CD4-positive, alpha-beta T cell treated with Interleukin-1 beta for 1 hour (primary cell): ENCODE measurements at places on chromosomes 5 and 9.

DNA sequence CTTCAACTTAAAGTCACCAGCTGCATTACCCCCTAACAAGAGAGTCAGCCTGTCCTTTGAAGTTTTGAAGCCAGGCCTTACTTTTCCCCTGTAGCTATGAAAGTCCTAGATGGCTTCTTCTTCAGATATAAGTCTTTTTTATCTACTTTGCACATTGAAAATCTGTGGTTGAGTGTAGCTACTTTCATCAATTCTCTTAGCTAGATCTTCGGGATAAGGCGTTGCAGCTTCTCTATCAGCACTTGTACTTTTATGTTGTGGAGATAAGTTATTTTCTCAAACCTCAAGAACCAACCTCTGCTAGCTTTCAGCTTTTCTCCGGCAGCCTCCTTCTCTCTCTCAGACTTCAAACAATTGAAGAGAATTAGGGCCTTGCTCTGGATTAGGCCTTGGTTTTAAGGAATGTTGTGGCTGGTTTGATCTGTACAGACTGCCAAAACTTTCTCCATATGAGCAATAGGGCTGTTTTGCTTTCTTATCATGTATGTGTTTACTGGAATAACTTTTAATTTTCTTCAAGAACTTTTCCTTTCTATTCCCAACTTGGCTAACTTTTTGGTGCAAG, 21.6 kb downstream of the CATSPER3 start:
- DNase-seq = no peak

- DNase-seq = no peak
Measured at GRCh38 chr5:142325725-142326479, 1.1 kb upstream of the SPRY4 start.

DNA sequence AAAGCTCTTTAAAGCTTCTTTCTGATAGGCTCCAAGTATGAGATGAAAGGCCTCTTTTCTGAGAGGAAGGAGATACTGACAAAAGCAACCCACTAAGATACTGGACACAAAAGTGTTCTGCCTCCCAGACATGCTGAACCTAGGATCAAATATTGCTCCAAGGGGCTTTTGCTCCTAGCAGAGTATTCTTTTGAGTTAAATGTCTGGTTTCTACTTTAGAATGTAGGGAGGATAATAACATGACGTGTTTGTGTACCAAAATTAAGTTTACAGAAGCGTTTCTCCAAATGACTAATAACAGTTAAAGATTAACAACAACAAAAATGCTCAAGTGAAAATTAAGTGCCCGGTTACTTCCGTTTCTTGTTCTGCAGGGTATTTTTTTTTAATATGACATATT, 2293.3 kb upstream of the C9orf72 start:
- no peak for DNase-seq

DNA sequence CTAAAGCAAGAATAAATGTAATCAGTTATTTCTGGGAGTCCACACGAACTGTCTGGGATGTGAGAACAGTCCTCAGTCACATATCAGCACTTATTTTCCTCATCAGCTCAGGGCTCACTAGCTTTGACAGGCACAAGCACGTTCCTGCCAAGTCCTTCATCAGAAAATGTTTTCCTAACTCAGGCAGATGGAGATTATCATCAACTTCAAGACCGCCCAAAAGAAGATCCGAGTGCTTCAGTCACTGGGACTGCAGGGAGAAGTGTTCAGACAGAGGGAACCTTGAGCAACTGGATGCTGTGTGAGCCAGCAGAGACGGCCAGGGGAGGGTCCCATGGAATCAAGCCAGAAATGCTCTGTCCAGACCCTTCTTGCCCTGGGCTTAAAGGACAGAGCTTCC, 189.4 kb downstream of the NXNL2 start:
- DNase-seq = no peak

- DNase-seq = no peak
Measured at GRCh38 chr5:169115461-169116124, 185.3 kb downstream of the SLIT3 start.

- DNase-seq = no peak
Measured at GRCh38 chr5:435961-436640, 6.9 kb upstream of the EXOC3 start.

- DNase-seq = no peak
Measured at GRCh38 chr9:91530829-91531228, 107.2 kb upstream of the NFIL3 start.

GRCh38 chr5:60727033-60727679, 27.2 kb upstream of the DEPDC1B start:
- DNase-seq = no peak

DNA sequence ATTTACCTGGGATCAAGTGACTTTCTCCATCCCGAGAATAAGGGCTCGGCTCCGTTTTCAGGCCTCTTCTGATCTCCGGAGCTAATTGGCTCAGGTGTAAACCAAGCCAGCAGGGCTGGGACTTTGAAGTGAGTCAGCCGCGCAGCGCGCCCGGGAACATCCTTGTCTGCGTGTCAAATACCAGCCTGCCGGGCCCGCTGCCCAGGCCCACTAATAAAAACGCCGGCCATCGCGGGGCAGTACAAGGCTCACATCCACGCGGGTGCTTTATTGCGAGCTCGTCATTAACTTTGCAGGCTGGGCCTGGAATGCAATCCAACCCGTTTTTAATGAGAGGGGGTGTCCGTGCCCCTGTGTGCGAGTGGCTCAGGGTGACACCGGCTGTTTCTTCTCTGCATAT, 416.8 kb downstream of the IRX2 start:
- no peak for DNase-seq

- DNase-seq = no peak
Measured at GRCh38 chr5:116242343-116242742, 157.5 kb downstream of the COMMD10 start.

DNA sequence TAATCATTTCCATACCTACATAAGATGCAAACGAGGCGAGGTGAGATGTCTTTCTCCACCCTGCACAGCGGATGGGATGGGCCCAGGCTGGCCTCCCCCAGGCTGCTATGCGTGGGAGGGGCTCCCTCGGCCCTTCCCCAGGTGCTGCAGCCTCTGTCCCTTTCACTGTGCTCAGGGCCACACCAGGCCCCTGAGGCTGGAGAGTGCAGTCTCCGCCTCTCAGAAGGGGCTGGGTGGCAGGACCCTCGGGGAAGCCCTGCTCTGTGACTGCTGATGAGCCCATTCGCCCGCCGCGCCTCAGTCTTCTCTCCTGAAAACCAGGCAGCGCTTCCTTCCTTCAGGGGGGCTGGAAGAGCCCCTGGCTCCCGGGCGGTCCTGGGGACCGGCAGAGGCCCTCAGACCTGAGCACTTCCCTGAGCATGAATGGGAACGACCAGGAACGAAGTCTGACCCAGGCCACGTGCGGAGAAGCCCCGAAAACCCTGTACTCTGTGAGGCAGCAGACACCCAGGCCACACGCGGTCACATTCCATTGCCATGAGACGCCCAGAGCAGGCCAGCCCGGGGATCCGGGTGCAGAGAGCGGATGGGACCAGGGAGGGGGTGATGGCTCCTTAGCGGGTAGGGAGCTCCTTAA, 21.9 kb upstream of the NOTCH1 start:
- no peak for DNase-seq

GRCh38 chr5:1912951-1913565, 30.3 kb upstream of the IRX4 start:
- no peak for DNase-seq

GRCh38 chr5:27158775-27159174, 120.4 kb upstream of the CDH9 start:
- DNase-seq = no peak
